ENCODE measurements at places on chromosomes 3 and 15.

DNA sequence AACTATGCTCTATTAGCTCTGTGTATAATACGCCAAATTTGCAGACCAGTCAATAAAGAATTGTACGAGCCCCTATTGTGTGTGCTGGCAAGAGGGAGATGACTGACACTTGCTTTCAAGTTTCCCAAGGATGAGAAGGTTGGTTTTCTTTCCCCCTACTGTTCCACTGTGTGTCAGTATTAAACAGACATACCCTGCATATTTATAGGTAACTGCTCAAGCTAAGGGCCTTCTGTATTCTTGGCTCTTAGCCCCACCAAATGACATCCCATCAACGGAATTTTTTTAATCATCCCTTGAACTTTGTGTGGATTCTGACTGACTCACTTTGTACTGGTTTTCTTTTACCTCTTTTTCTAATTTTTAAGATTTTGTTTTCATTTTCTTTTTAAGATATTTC is 60.6 kb upstream of the GYG1 start:
- no peak for DNase-seq

- no peak for DNase-seq
These were observed 137.7 kb downstream of the NUP210 start for GRCh38 chr3:13282358-13282985.

- DNase-seq = no peak
These were observed 92.5 kb upstream of the MEX3B start for GRCh38 chr15:82138306-82138705.

- no peak for DNase-seq
These were observed 317 bp downstream of the ROBO2 start for GRCh38 chr3:77040216-77040615.

GRCh38 chr3:70943886-70944285 is 631.4 kb upstream of the MDFIC2 start:
- no peak for DNase-seq

DNA sequence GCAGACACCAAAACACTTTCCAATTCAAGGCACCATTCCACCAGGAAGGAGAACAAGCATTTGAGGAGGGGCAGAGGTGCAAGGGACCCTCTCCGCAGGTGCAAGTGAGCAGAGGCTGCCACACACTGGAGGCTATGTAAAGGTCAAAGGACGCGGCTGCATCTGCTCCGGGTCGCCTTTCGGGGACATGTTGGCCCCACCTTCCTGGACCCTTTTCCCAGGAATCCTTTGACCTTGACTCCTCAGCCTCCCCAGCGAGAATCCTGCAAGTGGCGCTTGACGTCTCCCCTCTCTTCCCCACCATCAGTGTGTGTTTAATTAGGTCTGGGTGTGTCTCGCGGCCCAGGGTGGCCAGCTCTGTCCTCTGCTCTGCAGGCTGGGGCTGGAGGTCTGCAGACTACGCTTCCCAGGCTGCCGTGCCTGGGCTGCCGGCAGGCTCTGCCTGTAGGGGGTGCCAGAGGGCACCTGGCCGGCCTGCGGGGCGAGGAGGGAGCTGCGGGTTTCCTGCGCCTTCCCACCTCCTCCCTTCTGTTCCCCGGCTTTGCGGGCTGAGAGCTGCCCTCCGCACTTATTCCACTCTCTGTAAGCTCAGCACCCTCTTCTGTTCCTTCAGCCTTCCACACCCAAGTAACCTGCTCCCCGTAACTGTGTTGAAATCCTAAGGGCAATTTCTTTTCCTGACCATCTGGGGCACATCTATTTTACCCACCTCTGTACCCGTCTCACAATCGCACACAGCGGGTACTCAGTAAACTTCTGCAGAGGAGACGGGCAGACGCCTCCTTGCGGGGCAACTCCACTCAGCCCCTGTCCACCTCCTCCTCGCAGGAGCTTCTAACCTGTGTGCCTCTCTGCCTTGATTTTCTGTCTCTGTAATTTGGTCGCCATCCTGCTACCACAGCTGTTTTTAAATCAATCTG is 129.8 kb downstream of the NSMCE3 start:
- peak; percentile 18 for DNase-seq

DNA sequence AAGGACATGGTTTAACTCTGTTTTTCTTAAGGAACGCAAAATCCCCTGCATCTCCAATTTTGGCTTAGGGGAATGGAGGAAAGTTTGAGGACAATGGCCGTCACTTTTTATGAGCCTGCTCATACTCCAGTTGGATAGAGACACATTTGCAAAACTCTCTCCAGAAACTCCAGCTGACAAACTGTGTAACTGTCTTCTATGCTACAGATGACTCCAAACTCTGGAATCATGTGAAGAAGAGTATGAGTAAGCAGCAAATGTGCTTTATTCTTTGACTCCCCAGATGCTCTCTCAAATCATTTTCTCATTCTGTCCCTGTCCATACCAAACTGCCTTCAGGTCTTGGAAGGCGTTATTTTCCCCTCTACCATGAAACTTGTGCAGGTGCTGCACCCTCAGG is 226.5 kb upstream of the GPR149 start:
- DNase-seq = no peak

- no peak for DNase-seq
These were observed 28.8 kb upstream of the HDAC11 start for GRCh38 chr3:13451301-13451673.

GRCh38 chr15:69647142-69647513 is 194.5 kb downstream of the RPLP1 start:
- DNase-seq = no peak

DNA sequence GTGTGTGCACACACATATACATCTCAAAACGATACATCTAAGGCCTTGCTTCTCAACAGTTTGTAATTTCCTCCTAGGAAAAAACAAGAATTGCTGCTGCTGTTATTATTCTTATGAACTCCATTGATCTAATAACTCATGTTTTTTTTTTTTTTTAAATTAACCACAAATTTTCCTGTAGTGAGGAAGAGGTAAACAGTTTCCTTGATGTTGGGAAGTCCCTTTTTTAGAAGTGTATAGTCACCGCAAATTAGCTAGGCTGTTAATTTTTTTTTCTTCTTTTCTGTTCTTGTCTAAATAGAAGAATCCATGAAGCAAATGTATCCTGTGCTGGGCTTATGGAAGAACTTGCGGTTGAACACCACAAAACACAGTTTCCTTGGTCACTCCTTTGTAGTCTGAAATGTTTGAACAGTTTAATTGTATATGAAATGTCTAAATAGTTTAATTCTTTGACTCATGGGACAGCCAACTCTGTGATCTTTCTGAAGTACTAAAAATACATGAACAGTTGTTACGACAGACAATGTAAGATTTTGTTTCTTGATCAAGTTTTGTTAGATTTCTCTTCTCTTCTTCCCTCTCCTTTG is 64.5 kb downstream of the MITF start:
- no peak for DNase-seq

DNA sequence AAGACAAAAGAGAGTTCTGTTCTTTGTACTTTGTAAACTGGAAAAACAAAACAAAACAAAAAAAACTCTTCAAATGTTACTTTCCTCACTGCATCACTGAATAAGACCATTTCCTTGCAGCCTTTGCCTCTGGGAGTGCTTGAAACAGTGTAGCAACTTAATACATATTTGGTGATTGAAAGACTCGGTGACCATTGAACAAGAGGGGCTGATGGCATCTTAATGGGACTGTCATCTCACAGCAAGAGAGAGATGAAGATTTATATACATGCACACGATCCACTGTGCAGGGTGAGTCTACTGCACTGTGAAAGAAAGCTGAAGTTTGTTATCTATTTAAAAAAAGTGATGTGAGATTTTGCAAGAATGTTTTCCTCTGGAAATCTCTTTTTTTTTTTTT is 111.9 kb upstream of the KLHL25 start:
- DNase-seq = no peak

DNA sequence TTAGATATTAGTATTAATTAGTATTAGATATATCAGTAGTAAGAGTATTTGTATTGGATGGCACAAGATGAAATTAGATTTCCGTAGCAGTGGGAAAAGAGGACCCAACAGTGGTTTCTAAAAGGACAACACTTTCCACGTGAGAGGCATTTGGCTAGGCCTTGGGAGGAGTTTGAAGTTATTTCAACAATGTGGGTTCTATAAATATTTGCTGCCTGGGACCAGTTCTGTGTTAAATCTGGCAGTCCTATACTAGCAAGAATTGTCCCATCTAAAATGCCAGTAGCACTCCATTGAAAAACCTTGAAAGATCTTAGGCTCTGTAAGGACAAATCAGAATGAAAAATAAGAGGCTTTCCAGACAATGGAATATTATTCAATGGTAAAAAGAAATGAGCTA is 347.1 kb upstream of the DNAJC19 start:
- DNase-seq = no peak

- DNase-seq = no peak
These were observed 848 bp downstream of the NCEH1 start for GRCh38 chr3:172709774-172710663.

DNA sequence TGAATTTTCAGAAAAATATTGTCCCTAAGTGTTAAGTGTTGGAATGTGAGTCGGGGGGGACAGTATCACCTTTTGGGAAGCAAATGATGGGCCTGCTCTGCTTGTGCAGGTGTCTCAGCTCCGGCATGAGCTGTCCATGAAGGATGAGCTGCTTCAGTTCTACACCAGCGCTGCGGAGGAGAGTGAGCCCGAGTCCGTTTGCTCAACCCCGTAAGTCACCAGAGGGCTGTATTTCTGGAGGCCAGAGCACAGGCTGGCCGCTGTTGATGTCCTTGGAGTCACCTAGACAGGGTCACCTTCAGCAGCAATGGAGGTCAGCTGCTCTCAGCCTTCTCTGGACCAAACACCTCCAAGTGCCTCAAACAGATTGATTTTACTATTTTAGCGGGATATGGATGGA is 78.0 kb downstream of the CCK start:
- no peak for DNase-seq

GRCh38 chr3:21392526-21392925 is 358.5 kb downstream of the ZNF385D start:
- DNase-seq = no peak

GRCh38 chr3:53168175-53168923 is 7.3 kb downstream of the PRKCD start:
- no peak for DNase-seq

All from stimulated activated CD8-positive, alpha-beta memory T cell treated with anti-CD3 and anti-CD28 coated beads, Interleukin-15, amount 100 ng/mL, for 4 hours (primary cell).